Stimulated activated CD8-positive, alpha-beta memory T cell treated with anti-CD3 and anti-CD28 coated beads, Interleukin-7, amount 100 ng/mL, for 1 hour (primary cell): ENCODE measurements at places on chromosomes 4 and X.
A peak's percentile ranks its signal among the peaks of the same experiment; 100 is the strongest.

DNA sequence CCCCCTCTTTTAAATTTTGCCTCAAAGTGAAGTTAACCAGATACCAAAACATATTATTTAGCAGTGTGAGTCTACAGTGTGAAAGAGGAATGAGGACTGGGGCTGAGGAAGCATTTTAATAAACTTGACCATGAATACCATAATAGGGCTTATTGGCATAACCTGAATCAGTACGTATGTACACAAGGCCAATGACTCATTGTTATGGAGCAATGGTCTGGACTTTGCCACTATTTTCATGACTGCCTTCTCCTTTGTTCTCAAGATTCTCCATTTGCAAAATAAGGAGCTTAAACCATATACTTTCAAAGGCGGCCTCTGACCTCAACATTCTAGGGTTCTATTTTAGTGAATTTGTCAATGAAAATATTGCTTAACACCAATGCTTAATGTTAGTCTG lies 102.8 kb upstream of the OR13H1 start:
- DNase-seq: no peak

DNA sequence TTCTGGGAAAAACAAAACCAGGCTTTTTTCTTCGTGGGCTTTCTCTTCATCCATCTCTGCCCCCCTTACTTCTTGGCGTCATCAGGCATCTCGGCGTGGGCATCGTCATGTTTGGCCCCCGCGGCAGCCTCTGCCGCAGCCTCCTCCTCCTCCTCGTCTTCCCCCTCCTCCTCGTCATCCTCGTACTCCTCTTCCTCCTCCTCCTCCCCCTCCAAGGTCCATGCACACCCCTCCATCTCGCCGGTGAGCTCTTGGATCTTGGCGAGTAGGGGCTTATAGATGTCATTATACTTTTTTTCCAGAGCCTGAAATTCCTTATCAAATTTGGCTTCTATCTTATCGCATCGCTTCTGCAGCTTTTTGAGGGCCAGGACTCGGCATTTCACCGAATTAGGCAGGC lies 488 bp downstream of the NAP1L5 start:
- no peak for DNase-seq

- no peak for DNase-seq
Measured at GRCh38 chr4:105709081-105709450, 482 bp downstream of the GSTCD start.

DNA sequence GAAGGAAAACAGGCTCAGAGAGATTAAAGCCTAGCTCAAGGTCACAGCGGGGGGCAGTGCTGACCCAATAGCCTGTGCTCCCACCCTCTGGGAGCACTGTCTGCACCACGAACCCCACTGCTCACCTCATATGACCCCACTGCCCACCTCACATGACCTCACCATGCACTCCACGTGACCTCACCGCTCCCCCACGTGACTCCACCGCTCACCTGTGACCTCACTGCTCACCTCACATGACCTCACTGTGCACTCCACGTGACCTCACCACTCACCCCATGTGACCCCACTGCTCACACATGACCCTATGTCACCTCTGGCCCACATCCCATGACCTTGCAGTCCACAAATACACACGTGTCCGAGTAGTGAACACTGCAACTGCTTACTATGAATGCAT lies 55.4 kb downstream of the ACOX3 start:
- no peak for DNase-seq

GRCh38 chr4:8261851-8262535 lies 7.6 kb upstream of the HTRA3 start:
- DNase-seq: no peak

DNA sequence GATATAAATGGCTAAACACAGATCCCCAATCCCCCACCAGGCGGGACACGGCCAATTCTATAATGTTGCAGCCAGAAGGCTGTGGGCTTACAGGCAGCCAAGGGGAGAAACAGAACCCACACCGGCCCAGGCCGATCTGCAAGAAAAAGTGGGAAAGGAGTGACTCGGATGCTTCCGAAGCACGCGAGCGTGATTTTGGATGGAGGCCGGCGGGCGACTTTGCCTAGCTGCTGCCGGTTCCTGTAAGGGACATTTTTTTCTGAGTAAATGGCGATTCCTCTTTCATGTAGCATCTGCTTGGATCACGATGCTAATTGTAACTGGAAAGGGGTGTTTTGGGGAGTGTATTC lies 470.2 kb downstream of the PCDH19 start:
- no peak for DNase-seq

GRCh38 chr4:91220315-91220714 lies 1083.5 kb upstream of the GRID2 start:
- no peak for DNase-seq

- DNase-seq: no peak
Measured at GRCh38 chrX:3268829-3269228, 77.6 kb downstream of the MXRA5 start.

DNA sequence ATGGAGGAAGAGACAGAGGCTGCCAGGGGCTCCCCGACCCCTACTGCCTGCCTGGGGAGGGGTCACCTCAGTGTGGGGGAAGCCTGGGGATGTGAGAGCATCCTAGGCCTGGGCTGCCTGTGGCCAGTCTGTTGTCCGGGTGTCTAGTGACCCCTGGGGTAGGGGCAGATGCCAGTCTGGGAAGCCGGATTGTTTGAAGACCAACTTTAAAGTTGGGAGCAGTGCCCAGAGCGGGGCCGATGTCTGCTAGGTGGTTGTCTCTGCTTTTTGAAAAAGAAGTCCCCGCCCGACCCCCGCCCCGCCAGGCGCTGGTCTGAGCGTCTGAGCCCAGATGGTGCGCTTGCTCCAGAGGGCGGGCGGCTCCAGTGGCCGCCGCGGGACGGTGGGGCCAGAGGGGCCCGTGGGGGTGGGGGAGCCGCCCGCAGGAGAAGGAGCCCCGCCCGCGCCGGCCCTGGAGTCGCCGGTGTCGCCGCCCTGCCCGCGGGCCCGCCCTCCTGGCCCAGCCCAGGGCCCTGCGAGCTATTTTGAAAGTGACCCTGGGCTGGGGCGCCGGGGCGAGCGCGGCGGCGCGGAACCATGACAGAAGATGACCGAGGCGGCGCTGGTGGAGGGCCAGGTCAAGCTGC lies at the start of gene DOK7:
Gene DOK7 (plus strand): TSS at position 517 of the 626 bp plus-strand sequence. CDS start 70 bp downstream, at position 587.
- no peak for DNase-seq

GRCh38 chr4:105215609-105216313 lies 69.1 kb downstream of the TET2 start:
- DNase-seq: no peak

DNA sequence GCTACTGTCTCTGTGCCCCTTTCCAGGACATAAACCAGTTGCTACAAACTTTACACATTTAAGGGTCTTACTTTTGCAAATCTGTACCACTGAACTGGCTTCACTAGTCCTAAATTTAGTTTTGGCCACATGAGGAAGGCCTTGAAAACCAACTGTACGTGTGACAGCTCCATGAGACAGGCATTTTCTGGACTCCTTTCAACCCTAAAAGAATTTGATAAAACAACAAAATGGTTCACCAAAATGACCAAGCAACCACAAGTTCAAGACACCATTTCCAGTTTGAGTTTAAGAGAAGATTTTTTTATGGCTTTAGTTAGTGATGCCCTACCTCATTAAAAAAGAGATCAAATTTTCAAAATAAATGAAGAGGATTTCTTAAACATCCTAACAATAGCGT lies 246.4 kb downstream of the ZNF674 start:
- DNase-seq: no peak

DNA sequence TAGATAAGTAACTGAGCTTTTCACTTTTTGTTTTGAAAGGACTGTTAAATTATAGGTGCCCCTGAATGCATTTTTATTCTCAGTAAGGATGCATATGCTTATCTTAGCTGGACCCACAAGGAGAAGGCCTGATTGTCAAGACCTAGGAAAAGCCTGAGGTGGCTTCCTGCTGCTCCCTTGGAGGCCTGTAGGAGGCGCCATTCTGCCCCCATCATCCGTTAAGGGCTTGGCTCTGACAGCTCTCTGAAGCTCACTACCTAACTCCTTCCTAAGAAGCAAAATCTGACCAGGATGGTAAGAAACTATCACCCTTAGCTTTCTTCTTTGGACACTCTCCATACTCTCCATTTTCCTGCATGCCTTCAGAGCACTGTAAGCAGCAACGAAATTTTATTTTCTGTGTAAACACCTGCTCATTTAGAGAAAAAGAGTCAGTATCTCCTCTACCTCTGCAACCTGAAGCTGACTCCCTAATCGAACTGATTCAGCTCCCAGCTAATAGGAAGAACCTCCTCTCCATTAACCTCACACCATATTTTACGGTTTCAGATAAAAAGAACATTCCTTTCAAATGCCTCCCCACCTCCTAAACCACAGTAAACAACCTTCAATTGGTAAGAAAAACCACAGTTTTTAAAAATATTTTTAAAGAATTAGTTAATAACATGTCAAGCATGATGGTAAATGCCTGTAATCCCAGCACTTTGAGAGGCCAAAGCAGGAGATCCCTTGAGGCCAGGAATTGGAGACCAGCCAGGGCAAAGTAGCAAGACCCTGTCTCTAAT lies 73.4 kb upstream of the EDNRA start:
- no peak for DNase-seq

DNA sequence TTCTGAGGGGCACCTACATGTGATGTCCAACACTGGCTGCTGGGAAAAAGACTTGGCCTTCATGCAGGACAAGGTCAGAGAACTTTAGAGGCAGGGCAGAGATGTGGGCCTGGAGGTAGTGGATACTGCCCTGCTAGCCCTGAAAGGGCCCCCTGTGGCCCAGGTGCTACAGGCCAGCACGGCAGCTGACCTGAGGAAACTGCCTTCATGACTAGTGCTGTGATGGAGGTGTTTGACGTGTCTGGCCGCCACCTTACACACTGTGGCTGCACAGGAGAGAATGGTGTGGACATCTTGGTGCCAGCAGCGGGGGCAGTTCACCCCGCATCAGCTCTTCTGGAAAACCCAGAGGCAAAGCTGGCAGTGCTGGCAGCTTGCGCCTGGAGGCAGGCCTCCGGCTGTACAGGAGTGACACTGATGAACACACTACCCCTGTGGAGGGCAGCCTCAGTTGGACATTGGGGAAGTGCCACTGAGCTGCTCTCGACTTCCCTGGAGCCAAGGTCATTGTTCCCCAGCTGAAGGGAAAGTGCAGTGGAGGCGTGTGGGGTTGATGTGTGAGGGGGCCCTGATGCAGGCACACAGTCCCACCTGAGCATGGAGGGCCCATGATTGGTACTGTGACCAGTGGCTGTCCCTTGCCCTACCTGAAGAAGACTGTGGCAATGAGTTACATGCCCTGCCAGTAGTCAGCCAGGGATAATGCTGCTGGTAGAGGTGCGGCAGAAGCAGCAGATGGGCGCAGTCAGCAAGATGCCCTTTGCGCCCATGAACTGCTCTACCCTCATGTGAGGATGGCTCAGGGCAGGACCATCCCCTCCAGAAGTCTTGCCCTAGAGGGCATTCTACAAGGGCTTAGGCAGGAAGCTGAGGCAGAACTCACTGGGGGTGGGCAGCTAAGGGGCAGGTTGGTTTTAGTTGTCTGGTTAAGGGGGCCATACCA lies 36.9 kb downstream of the COQ2 start:
- DNase-seq: no peak

GRCh38 chr4:60683973-60684372 lies 516.2 kb upstream of the ADGRL3 start:
- DNase-seq: no peak

DNA sequence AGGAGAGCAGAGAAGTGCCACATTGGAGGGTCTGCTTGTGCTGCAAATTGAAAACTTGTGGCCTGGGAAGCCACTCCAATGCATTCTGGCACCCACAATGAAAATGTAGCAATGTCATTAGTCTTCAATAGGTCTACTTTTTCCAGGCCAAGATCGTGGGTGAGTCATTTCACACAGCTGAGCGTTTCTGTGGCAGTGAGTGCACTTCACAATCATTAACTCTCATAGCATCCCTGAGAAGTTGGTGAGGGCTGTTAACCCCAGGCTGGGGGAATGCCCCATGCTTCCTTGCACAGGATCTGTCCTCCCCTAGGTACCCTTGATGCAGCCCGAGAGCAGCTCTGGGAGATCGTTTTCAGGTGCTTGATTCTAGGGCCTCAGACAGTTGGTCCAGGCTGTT lies 196.8 kb upstream of the ATP6AP2 start:
- no peak for DNase-seq

DNA sequence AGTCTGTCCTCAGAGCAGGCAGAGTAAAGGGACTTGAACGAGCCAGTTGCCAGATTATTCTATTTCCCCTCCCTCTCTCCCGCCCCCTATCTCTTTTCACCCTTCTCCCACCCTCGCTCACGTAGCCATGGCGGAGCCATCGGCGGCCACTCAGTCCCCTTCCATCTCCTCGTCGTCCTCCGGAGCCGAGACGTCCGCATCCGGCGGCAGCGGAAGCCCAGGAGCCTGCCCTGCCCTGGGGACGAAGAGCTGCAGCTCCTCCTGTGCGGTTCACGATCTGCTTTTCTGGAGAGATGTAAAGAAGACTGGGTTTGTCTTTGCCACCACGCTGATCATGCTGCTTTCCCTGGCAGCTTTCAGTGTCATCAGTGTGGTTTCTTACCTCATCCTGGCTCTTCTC lies 106.2 kb upstream of the SMAD1 start:
- no peak for DNase-seq

GRCh38 chr4:87118421-87118820 lies 102.0 kb downstream of the KLHL8 start:
- DNase-seq: no peak

GRCh38 chrX:6279277-6279909 lies 50.7 kb upstream of the NLGN4X start:
- DNase-seq: no peak

- no peak for DNase-seq
Measured at GRCh38 chr4:189305500-189305899, 635.2 kb upstream of the FRG1 start.

- DNase-seq: no peak
Measured at GRCh38 chr4:14902342-14902741, 99.9 kb upstream of the CPEB2 start.

DNA sequence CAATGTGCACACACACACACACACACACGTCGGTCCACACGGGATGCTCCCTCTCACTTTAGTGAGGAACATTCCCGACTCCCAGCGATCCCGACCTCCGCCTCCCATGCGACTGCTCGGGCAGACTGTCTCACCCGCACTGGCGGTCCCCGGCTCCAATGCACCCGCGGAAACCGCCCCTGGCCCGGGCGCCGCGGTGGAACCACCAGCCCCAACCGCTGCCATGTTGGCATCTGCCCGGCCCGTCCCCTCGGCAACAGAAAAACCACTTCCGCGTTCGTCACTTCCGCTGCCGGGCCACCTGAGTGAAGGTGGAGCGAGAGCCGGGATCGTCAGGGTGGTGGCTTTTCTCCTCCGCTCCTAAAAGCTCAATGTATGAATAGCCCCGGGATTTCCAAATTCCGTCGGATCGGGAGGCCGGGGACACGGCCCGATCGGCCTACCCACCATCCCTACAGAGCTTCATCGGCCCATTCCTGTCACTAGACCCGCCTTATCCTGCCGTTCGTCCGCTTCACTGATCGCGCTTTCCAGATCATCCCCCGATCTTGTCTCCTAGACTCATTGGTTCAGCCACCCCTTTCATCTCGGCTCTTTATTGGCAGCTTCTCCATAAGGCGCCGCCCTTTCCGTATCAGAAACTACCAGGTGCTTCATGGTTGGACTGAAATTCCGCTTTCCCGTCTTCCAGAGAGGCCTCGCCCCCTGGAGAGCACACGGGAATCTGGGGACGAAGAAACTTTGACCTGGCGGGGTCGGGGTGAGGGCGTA lies at the start of gene SLC35A2:
Gene SLC35A2 (minus strand): TSS at position 235 of the 771 bp plus-strand sequence. CDS start 10 bp downstream, at position 225.
- DNase-seq: peak; percentile 80
